Pancreas (tissue), 10 donors: ENCODE measurements at places on chromosomes 3 and 15. TPM values are rescaled to one million over a fixed set of nuclear protein-coding genes. Genes with fewer than 3 reads are reported as not detected.

Gene TMEM158
- total RNA-seq = 2.4 TPM

Gene SNTN
- 0.16 TPM for total RNA-seq

Gene VEPH1
- total RNA-seq = 12.8 TPM

Gene PTH1R
- total RNA-seq = 0.49 TPM

DNA sequence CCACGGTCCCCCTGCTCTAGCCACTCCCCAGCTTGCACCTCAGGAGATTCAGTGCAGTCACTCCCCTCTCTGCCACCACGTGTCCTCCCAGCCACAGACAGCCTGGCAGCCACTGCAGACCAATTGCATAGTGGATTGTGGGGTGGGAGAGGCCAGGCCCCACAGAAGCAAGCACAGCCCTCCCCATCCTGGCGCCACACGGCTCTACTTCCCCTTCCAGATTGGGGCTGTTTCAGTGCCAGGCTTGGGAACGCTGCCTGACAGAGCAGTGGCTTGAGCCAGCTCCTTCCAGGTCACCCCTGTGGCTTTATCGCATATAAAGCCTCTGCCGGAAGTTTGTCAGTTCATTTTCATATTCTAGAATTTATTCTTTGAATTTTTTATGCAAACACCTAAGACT is 90.7 kb downstream of the TMEM266 start:
- peak overlapping the region; percentile 15 for H3K27ac ChIP-seq
- DNase-seq = peak; percentile 59
- peaks cover 21% of the 10 kb centered on the region for H3K4me1 ChIP-seq
- H3K4me3 ChIP-seq = no peak overlapping the region
- H3K36me3 ChIP-seq = no peaks in the 10 kb centered on the region
- H3K27me3 ChIP-seq = no peaks in the 10 kb centered on the region
